ENCODE measurements at places on chromosomes 16 and 17.

DNA sequence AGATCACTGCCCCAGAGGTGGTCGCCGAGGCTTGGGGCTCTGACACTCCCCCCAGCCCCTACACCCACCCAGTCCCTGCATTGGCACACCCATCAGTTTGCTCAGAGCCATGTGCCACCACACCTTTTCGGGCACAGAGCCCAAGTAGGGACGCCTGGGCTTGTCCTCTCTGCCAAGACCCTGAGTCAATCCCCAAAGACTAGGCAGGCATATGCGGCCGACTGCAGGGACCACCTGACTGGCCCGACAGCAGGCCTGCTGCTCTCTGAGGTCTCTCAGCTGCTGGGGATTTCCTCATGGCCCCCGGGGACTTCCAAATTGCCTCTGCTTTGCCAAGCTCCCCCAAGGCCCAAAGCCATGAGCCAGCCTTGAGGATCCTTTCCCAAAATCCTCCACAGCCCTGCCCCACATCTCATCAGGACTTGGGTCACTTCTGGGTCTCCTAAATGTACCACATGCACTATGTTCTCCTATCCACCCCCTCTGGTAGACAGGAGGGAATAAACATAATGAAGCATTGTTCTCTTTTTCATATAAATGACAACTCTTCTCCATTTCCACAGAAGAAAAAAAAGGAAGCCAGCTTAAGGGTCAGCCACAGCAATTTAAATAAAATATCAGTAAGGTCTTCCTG is 30.6 kb downstream of the MYO18A start:
- no peak for DNase-seq

DNA sequence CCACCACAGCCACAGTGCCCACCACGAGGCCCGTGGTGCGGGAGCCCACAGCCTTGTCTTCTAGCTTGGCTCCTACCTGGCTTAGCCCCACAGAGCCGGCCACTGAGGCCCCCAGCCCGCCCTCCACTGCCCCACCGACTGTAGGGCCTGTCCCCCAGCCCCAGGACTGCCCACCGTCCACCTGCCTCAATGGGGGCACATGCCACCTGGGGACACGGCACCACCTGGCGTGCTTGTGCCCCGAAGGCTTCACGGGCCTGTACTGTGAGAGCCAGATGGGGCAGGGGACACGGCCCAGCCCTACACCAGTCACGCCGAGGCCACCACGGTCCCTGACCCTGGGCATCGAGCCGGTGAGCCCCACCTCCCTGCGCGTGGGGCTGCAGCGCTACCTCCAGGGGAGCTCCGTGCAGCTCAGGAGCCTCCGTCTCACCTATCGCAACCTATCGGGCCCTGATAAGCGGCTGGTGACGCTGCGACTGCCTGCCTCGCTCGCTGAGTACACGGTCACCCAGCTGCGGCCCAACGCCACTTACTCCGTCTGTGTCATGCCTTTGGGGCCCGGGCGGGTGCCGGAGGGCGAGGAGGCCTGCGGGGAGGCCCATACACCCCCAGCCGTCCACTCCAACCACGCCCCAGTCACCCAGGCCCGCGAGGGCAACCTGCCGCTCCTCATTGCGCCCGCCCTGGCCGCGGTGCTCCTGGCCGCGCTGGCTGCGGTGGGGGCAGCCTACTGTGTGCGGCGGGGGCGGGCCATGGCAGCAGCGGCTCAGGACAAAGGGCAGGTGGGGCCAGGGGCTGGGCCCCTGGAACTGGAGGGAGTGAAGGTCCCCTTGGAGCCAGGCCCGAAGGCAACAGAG is 10.5 kb downstream of the VASN start:
- no peak for DNase-seq

DNA sequence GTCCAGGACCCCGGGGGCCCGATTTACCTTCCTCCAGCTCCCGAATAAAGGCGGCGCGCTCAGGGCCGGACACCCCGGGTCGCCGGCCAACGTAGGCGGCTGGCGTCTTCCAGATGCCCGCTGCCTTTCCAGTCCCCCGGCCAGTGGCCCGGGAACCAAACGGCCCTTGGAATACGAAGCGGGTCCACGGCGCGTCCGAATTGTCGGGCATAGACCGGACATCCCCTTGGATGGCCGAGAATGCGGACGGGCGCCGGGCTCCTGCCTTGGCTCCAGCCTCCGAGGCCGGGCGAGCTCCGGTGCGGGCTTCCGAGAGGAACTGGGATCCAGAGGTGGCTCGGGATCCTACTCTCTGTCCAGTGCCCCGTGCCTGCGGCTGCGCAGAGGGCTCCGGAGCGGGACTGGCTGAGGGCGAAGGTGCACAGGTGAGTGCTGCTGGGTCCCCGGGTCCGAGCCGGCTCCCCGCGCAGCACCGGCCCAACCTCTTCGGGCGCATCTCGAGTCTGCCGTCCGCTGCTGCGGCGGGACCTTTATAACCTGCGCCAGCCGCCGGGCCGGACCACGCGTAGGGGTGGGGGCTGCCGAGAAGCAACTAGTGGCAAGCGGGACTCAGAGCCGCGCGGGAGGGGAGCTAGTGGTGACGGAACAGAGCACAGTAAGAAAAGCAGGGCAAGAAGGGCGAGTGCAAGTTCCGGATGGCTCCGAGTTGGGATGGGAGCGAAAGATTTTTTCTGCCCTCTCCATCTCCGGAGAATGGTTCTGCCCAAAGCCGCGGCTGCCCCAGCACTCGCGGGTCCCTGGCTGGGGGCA is at the start of gene HAP1:
TSS of gene HAP1 (minus strand) at position 505 of the 810 bp plus-strand sequence. CDS start at position 496, 9 bp downstream.
- DNase-seq: no peak

DNA sequence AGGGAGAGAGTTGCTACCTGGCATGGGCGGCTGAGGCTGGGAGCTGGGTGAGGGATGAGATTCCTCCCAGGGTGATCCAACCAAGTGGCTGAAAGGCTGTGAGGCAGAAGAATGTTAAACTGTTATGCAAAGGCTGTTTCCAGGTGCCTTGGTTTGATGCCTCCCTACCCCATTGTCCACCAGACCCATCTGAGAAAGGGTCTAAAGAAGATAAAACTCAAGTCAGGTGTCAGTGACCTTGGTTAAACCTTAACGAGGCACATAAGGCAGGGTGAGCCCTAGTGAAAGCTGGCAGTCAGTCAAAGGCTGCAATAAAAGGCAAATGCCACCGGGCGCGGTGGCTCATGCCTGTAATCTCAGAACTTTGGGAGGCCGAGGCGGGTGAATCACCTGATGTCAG is 23.8 kb downstream of the LDHD start:
- DNase-seq: no peak

DNA sequence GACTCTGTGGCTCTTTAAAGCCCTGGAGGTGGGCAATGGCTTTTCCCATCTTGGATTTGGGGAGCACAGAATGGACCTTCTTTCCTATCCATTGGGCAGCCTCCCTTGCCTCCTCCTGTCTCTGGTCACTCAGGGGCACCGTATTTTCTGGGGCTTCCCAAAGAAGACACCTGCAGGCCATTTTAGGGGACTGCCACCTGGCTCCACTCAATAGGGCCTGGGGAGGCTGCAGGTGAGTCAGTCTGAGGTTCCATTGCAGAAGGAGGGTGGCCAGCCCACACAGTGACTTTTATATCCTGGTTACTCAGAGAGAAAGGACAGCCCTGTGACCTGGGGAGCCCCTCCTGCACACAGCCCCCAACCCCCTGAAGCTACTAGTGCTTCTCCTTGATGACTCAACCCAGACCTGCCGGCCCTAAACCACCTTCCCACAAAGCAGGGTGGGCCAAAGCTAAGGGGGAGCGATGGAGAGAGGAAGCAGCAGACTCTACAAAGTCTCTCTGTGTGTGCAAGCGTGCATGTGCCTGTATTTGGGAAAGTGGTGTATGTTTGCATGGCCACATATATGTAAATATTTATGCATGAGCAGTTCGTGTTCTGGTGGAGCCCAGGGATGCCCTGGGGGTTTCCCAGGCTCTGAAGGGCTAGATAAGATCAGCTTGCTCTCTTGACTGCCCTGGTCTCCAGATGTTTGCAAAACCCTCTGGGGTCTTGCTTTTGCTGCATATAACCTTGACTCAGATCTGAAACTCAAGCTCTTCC is 5.0 kb downstream of the CX3CL1 start:
- no peak for DNase-seq

- DNase-seq: no peak
These were observed 331.9 kb downstream of the SEC14L1 start for GRCh38 chr17:77472468-77473310.

DNA sequence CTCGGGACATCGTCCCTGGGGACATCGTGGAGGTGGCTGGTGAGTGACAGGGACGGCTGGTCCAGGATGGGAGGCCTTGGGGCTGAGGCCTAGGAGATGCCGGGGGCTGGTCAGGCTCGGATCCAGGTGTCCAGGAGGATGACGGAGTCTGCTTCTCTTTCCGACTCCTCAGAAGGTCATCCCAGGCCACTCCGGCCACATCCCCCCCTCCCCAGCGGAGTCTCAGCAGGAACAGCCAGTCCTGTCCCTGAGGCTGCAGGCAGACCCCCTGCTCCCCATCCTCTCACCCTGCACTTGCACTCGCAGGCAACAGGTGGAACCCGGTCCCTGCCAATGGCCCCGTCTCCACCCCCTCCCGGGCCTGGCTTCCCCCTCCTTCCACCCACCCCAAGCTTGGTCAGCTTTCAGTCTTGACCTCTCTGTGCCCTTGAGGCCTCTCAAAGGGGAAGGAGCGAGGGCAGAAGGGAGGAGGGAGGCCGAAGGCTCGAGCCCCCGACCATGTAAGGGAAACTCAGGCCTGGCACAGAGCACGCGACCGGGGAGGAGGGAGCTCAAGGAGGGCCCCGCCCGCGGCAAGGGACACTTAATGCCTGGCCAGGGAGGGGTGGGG is 4.4 kb downstream of the ATP2A1 start:
- DNase-seq: no peak

DNA sequence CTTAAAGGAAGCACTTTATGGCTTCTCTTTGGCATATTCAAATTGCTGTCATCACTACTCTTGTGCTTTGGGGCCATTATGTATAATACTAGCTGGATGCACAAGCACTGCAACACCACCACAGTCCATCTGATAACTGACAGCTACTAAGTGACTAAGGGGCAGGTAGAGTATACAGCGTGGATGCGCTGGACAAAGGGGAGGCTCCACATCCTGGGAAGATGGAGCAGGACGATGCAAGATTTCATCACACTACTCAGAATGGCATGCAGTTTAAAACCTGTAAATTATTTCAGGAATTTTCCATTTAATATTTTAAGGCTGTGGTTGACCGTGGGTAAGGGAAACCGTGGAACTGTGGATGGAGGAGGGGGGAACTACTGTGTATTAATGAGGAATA is 25.0 kb downstream of the MPRIP start:
- DNase-seq: no peak

DNA sequence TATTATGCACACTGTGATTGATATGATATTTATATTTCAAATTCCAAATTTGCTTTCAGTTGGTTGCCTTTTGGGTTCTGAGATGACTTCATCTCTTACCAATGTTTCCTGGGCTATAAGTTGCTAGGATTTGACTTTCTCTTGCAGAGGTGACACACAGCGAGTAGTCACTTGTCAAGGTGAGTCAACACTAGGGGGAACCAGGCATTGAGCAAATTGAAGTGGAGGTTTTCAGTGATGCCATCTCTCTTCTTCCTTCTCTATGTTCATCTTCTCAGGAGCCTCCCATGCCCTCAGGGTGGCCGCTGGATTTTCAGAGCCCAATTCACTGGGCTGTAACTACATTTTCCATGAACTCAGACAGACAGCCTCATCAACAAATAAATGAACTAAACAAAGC is 6.0 kb upstream of the CPD start:
- no peak for DNase-seq

- no peak for DNase-seq
These were observed 23.5 kb downstream of the CES1 start for GRCh38 chr16:55809386-55809785.

- no peak for DNase-seq
These were observed 46.7 kb downstream of the SCNN1B start for GRCh38 chr16:23348579-23349469.

- no peak for DNase-seq
These were observed 43.5 kb downstream of the PKD1 start for GRCh38 chr16:2092256-2092620.

GRCh38 chr17:21280081-21280518 is 4.4 kb upstream of the MAP2K3 start:
- peak; percentile 89 for DNase-seq

GRCh38 chr17:39606434-39607056 is 1.2 kb downstream of the NEUROD2 start:
- DNase-seq: no peak

- DNase-seq: no peak
These were observed 15.1 kb upstream of the UTP6 start for GRCh38 chr17:31916491-31917064.

DNA sequence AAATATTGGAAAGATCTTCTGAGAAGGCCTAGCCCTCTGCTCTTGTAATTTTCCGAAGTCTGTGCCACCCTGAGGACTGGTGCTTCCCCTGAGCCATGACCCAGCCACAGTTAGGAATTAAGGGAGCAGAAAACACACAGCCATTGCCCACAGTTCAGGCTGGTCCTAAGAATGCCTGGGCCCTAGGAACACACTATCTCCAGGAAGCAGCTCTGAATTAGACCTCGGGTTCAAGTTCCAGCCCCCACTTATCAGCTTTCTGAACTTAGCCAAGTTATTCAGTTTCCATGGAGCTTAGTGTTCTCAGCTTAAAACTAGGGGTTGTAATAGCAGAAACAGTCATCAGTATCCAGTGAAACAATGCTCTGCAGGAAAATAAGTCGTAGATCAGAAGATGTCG is 56.0 kb downstream of the CDH13 start:
- no peak for DNase-seq

- DNase-seq: no peak
These were observed 16.4 kb downstream of the SAP30BP start for GRCh38 chr17:75683583-75683982.

DNA sequence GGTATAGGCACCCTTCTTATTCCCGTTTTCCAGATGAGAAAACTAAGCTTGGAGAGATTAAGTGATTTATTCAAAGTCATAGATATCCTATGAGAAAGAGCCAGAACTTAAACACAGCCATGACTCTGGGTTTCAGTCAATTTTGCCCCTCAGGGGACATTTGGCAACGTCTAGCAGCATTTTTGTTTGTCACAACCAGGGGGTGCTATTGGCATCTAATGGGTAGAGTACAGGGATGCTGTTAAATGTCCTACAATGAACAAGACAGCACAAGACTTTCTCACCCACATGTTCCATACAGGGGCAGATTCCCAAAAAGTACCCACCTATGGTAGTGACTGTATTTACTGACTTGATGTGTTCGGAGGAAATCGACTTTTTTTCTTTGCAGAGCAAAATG is 4.8 kb upstream of the SHISA9 start:
- no peak for DNase-seq

DNA sequence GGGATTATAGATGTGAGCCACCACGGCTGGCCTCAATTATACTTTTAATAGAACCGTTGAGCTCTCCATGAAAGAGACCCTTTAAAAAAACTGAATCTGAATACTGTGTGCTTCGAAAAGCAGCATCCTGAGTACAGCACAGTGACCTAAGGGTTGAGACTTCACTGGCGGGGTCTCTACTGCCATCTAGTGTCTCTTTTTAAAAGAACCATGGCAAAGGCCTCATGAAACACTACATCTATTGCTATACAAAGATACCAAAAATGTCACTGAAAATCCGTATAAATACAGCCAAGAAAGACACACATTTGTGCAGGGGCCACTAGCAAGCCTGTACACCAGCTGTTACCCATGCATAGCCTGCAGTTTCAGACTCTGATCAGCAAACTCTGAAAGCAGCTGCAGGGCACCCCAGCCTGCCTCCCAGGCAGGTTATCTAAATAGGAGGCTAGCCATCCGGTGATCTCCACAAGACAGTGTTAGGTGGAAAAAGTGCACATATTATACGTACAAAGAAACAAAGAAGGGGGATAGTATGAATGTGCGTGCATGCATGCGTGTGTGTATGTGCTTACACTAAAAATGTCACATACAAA is 35.3 kb downstream of the NPLOC4 start:
- no peak for DNase-seq

Measured in stimulated activated naive CD4-positive, alpha-beta T cell (primary cell).